ENCODE measurements at places on chromosomes 7 and 10.

DNA sequence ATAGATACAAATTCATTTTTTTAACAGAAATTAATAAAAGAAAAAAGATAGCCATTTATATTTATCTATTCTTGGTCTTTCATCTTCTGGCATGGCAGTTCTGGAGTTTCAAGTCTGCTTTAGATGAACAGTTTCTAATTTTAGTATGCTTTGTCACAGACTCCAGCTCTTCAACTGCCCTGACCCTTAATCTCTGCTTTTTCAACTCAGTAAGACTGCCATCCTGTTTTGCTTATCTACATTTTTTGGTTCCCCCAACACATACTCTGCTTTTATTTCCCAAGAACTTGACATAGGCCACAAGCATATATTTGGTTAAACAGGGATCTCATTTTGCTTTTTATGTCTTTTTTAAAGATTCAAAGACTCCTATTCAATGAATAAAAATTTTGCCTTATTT is 309.3 kb upstream of the KCND2 start:
- no peak for DNase-seq

DNA sequence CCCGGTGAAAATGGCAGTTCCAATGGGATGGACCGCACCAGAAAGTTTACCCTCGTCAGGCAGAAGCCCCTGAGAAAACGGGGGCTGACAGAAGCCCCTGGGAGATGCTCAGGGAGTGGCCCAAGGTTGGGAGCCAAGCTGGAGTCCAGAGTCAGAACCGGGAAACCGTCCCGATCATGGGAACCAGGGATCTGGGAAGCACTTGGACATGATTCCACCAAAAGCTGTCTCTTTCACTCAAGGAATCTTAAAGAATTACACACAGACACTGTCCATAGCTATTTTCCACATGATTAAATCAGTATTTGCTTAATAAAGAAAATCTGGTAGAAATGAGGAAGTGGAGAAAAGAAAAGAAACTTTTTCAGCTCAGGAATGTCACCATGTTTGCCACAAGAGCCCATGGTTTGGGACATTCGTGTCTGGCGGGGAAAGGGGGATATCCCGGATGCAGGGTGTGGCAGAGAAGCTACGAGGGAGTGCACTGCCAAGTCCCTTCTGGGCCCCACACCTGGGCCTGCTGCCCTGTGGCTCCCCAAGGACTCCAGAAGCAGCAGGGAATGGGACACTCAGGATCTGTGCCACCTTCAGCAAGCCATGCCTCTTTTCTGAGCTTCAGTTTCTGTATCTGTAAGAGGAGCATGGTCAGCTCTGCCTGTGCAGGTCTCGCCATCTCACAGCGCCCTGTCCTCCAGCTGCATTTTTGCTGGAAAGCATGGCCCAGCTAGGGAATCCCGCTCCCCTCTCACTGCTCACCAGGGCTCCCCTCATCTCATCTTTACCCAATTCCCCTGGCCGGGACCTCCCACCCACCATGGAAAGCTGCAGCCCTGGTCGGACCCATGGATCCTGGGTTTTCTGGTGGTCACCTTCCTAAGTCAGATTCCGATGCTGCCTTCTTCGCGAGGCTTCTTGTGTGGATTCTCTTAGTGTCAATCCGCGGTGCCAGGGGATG is 225.1 kb upstream of the GRB10 start:
- DNase-seq: no peak

- no peak for DNase-seq
Measured at GRCh38 chr10:17077346-17077781, 52.2 kb downstream of the CUBN start.

- no peak for DNase-seq
Measured at GRCh38 chr10:80526742-80527141, 11.0 kb upstream of the SH2D4B start.

DNA sequence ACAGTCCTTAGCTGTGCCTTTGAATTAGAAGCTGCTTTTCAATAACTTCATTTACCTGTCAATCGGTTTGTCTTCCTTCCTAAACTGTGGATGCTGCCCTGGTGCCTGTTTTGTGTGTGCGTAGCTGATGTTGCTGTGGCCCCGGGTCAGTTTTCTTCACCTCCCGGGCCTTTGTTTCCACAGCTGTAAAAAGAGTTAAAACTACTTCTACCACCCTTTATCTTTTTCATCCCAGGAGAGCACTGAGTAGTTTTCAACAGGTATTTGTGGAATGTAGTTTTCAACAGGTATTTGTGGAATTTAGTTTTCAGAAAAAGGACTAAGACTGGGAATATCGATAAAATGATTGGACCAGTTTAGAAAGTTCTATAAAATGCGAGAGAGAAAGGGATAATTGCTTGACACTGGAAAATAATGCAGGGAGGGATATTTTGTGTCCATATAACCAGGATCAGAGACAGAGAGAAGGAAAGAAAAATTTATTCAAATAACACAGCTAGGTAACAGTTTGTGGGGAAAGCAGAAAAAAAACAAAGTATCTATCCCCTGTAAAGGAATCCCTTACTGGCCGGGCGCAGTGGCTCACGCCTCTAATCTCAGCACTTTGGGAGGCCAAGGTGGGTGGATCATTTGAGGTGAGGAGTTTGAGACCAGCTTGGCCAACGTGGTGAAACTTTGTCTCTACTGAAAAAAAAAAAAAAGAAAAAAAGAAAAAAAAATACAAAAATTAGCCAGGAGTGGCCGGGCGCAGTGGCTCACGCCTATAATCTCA is 15.9 kb upstream of the IGF2BP3 start:
- no peak for DNase-seq

DNA sequence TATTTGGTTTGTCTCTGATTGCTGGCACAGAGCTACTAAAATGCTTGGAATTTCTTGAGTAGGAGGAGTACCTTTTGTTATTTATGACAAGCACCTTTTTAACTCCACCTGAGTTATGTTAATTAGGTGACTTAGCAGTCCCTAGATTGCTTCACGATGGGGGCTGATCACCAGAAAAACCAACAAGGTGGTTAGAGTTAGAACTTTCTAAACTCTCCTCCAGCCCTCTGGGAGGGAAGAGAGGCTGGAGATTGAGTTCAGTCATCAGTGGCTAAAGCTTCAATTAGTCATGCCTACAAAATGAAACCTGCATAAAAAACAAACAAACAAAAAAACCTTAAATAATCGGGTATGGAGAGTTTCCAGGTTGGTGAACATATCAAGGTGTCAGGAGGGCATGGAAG is 23.6 kb upstream of the ING3 start:
- no peak for DNase-seq

GRCh38 chr10:97186911-97187310 is 1.2 kb upstream of the SLIT1 start:
- no peak for DNase-seq

DNA sequence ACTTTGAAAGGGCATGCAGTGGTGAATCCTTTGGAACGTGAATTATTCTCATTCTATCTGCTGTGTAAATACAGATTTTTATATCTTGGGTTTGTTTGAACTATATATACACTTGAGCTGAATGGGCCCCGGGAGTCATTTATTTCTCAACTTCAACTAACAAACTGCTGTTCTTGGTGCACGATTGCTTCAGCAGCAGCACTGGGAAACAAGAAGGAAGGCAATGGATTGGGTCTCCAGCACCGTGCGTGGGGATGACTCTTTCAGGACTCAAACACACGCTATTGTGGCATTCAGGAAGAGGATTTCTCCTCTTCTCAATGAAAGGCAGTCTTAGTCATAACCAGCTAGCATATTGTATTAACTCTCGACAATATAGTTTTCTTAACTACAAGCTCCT is 226.0 kb upstream of the NFE2L3 start:
- no peak for DNase-seq

GRCh38 chr7:121639705-121640104 is 233.3 kb upstream of the PTPRZ1 start:
- DNase-seq: peak; percentile 80

- no peak for DNase-seq
Measured at GRCh38 chr7:7156663-7157062, 25.7 kb upstream of the C1GALT1 start.

GRCh38 chr10:27861781-27862180 is 116.2 kb upstream of the MKX start:
- no peak for DNase-seq

DNA sequence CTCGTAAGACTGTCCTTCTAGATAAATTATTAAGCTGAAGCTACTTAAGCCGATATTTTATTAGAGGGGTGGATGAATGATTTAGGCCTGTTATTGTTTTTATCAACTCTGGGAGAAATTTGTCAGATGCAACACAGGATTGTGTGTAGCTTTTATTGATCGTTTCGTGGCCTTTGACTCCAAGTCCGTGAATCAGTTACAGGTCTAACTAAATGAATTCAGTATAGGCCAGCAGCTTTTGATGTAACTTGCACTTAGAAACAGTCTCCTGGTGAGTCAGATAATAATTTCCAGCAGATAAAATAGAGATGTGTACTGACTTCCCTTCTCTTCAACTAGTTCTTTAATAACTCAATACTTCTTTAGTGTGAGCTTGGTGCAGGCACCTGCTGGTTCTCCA is 341.7 kb upstream of the SMIM30 start:
- DNase-seq: no peak

DNA sequence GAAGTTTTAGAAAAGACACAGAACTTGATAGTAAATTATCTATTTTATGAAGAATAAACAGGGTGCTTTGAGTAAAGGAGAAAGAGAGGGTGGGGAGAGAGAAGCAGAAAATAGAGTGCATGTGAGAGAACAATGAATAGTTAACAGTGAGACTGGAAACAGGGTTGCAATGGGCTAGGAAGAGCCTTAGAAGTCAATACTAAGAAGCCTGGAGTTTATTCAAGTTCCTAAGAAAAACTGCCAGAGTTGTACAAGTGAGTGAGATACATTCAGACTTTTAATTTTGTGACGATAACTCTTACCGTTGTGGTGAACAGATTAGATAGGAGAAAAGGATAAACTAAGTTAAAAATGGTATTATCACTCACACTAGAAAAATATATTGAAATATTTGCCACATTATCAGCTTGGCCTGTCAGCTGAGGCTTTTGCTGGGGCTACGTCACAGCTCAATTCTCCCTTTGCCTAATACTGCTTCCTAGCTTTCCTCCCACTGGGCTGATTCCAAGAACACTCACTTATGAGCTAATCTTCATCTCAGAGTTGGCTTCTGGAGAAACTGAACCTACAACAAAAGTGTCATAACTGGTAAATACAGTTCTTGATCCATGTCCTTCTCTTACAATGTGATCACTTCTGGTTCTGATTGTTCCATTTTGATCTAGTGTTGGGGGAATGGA is 92.7 kb downstream of the SEMA3D start:
- DNase-seq: no peak

DNA sequence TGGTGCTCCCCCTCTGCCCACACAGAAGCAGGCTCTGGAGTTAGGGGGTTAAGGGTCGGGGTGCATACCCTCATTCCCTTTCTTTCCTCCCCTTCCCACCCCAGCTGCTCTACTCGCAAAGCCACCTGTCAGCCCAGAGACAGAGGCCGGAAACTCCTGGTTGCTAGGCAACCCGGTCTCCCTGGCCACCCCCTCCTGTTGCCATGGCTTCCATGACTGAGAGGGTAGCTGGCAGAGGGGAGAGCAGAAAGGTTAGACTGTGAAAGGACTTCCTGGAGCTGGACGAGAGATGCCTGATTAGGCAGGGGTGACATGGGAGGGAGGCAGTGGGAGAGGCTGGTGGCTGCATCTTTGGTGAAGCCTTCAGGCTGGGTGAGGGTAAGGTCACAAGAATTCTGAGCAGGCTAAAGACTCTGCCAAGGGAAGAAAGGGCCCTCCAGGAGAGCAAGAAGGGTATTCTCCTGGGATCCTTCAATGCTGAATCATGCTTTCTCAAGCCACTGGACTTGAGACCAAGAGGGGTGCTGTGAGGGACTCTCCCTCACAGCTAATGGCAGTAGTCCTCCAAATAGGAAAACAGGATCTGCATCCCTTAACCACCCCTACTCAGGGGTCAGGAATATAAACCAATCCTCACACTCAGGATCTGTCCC is 5.4 kb downstream of the PSD start:
- DNase-seq: peak; percentile 37

DNA sequence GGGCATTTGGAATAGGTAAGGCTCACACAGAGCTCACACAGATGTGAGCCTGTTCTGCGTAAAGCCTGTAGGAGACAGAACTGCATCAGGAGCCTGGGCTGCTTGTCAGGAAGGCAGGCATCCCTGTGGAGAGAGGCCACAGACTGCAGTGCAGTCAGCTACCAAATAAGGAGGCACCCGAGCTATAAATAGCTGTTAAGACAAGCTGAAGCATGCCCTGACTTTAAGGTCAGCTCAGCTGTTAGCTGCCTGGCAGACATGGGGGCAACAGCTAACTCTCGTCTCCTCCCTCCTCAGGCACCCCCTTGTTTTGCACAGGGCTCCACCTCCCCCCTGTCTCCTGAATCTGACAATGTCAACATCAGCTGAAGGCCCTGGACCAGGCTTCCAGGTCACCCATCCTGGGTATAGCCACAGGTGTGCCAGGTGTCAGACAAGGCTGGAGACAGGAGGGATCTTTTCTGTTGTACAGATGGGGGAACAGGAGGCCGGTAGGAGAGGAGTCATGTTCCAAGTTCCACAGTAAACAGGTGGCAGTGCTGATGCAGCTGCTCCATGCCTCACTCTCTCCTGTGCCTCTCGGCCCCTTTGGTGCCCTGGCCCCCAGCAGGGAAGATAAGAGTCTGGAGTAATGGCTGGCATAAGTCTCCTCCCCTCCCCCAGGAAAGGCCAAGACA is 27.6 kb upstream of the MKRN1 start:
- peak; percentile 94 for DNase-seq

DNA sequence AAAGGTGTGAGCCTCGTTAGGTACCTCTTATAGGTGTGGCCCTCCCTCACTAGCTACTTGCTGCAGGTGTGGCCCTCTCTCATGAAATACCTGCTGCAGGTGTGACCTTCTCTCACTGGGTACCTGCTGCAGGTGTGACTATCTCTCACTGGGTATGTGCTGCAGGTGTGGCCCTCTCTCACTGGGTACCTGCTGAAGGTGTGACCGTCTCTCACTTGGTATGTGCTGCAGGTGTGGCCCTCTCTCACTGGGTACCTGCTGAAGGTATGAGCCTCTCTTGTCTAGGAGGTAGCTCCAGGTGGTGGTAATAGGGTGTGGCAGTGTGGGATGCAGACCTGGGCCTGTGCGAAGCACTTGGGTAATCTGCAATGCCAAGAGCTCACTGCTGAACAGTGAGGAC is 170.7 kb upstream of the PLPP4 start:
- no peak for DNase-seq

DNA sequence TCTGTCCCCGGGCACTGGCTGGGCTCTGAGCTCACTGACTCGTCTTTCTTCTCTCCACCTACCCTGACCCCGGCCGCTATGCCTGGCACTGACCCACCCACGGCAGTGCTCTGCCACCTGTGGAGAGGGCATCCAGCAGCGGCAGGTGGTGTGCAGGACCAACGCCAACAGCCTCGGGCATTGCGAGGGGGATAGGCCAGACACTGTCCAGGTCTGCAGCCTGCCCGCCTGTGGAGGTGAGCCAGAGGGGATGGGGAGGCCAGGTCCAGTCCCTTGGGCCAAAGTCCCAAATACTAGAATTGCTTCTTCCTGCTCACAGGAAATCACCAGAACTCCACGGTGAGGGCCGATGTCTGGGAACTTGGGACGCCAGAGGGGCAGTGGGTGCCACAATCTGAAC is 27.3 kb downstream of the TBATA start:
- no peak for DNase-seq

DNA sequence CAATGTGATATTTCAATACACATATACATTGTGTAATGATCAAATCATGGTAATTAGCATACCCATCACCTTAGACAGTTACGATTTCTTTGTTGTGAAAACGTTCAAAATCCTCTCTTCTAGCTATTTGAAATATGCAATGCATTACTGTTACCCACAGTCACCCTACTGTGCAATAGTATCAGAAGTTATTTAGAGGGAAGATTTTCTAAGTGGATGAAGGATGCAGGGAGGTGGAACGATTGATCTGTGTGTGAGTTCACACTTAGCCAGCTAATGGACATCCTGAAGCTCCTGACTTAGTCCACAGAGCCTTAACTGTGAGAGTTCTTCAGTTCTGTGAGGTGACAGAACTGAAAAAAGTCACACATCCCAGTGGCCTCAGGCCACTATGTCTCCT is 97.2 kb upstream of the LAMB4 start:
- no peak for DNase-seq
